Stimulated activated CD4-positive, alpha-beta T cell treated with anti-CD3 and anti-CD28 coated beads, Interleukin-1b, Interleukin-23, amount 100 ng/mL, for 1 hour (primary cell): ENCODE measurements at places on chromosomes 5 and 9.

DNA sequence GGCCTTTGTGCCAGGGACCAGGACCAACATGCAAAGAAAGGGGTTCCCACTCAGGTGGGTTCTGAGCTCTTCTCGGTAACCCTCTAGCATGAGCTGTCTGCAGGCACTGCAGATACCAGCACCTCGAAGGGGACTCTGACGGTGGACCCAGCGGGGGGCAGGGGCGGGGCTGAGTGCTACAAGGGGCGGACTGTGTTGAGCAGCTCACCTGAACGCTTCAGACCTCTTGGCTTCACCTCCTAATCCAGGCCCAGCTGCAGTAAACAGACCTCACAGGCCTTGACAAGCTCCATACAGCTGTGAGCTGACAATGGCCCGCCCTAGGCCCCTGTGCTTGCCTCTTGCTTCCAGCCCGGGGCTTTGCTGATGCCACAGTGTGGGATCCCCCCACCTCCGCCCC is 48.4 kb downstream of the C9orf50 start:
- no peak for DNase-seq

DNA sequence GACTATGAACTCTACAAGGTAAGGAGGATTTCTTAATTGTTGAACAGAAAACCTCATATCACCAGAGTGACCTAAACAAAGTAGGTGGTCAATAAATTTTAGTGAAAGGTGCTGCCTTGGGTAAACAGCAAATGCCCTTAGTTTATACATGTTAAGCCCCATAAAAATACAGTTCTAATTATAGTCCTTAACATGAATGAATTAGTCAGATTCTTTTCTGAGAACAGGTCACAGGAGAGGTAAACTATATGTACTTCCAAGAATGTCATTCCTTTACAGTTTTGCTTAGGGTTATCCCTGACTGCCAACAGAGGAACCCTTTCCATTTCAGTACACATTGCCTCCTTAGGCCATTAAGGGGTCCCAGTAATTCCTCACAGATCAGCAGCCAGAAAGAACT is 64.9 kb downstream of the PLPP1 start:
- no peak for DNase-seq

DNA sequence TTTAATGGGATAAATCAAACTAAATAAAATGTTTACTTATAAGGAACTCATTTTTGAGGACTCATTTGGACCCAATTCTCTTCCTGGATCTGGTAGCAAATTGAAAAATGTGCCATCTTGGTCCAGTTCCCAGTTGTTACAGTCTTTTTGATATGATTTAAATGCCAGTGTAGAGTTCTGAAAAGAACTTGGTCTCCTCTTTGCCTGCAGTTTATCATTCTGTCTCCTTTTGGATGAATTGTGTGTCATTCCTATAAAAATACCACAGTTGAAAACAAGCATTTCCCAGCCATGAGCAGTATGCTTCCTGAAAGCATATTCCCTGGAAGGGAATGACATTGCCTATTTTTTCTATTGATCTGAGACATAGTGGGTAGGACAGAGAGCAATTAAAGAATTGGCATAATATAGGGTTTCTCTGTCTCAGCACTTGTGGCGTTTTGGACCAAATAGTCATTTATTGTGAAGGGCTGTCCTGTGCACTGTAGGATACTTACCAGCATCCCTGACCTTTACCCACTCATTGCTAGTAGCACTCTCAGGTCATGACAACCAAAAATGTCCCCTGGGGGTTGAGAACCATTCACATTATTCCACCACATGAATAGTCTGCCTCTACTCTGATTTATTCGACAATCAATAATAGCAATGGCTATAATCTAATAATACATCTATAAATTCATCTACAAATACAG is 181.8 kb downstream of the NXNL2 start:
- no peak for DNase-seq

DNA sequence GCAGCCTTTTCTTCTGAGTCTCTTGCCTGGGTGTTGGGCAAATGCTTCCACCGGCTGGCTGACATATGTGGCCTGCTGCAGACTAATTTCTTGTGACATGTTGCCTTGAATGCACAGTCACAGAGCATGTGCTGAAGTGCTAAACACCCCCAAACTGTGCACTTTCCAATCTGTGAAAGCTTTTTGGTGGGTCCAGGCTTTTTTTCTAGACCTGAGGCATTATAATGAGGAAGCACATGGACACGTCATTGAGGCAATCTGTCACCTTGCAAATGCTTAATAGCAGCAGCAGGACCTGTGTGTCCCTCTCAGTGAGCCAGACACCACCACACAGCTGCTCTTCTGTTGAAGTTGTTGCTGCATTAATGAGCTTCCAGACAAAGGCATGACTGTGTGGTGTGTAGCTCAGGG is 274.7 kb downstream of the ELAVL2 start:
- DNase-seq = no peak

DNA sequence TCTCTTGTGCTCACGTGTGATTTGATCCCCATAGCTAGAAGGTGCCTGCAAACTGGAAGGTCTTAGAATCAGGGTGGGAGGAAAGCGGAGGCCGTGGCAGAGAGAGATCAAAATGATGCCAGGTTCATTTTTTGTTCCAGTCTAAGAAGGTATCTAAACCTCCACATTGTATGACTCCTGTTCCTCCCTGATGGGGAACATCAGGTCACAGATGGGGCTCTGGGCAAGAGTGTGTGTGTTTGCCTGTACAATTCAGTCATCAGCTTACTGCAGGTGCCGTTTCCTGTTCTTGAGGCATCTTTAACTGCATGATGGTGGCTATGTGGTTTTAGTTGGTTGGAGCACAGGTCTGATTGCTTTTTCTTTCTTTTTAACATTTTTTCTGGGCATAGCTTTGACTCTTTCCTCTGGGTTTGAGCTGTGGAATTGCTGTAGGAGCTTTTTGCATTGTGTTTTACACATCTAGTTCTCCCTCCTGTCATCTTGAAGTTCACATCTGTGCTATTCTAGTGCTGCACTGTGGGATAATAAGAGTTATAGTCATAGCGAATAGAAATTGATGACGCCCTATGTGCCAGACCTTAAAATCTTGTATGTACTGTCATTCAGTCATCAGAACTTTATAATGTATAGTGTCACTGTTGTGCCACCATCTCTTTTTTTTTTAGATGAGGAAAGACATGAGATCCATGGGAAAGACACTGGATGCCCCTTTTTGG is 30.8 kb downstream of the ARHGAP26 start:
- DNase-seq = no peak

DNA sequence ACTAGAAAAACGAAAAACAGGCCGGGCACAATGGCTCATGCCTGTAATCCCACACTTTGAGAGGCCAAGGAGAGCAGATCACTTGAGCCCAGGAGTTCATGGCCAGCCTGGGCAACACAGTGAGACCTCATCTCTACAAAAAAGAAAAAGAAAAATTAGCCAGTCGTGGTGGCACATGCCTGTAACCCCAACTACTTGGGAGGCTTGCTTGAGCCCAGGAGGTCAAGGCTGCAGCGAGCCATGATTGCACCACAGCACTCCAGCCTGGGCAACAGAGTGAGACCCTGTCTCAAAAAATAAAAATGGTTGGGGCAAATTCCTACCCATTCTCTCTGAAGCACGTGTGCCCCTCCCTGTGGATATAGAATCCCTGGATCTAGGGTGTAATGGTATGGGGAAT is 8.4 kb upstream of the CFAP157 start:
- no peak for DNase-seq

DNA sequence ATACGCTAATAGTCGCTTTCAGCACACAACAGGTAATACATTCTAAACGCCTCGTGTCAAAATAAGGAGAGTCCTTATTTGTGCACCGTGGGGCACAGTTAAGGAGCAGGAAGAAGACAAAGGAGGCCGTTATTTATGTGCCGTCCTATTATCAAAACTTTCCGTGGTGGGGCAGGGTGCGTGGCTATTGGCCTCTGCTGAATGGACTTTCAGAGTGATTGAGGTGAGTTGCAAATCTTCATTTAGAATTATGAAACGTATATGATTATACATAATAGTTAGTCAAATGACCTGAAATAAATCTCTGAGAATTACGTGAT is 833 bp downstream of the C5orf24 start:
- DNase-seq = no peak

GRCh38 chr5:1429496-1429895 is 15.7 kb downstream of the SLC6A3 start:
- DNase-seq = no peak

GRCh38 chr9:72812559-72813111 is 140.2 kb downstream of the ALDH1A1 start:
- DNase-seq = no peak

DNA sequence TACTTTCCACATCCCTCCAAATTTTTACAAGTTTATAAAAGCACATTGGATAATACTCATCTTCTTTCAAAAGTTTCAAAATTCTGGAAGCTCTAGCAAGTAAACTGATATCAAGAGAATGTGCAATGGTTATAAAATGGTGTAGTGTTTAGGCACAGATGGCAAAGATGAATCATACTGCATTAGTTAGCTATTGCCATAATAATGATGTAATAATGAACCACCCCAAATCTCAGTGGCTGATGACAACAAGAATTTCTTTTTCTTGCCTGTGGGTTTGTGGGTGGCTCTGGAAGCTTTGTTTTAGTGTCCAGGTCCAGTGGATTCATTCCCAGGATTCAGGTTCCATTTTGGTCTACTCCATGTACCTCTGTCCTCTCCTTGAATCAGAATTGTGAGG is 319.0 kb downstream of the BRINP1 start:
- no peak for DNase-seq

DNA sequence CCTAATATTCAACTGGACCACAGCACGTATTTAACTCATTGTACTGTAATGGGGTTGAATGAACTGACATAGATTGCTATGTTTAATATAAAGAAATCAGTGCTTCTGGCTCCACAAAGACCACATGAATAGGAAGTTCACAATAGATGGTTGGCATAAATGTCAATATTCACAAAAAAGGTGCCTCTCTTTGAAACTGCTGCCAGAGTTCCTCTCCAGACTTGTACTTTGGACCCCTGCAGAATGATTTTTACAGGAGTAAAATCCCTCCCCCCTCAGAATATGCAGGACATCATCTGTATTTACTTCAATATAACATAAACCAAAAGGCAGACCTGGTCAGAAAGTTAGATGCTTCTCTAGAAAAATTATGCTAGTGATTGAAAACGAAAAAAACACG is 508.5 kb upstream of the DAP start:
- DNase-seq = no peak

- DNase-seq = no peak
Observed at GRCh38 chr5:98604301-98604700, 169.2 kb upstream of the RGMB start.
